ENCODE measurements at places on chromosomes 7 and 10.

- DNase-seq = no peak
Measured at GRCh38 chr10:78654047-78654590, 414.6 kb upstream of the ZMIZ1 start.

- DNase-seq = no peak
Measured at GRCh38 chr10:3217301-3217700, 44.7 kb upstream of the PITRM1 start.

- DNase-seq = no peak
Measured at GRCh38 chr7:146961617-146962016, 845.0 kb downstream of the CNTNAP2 start.

DNA sequence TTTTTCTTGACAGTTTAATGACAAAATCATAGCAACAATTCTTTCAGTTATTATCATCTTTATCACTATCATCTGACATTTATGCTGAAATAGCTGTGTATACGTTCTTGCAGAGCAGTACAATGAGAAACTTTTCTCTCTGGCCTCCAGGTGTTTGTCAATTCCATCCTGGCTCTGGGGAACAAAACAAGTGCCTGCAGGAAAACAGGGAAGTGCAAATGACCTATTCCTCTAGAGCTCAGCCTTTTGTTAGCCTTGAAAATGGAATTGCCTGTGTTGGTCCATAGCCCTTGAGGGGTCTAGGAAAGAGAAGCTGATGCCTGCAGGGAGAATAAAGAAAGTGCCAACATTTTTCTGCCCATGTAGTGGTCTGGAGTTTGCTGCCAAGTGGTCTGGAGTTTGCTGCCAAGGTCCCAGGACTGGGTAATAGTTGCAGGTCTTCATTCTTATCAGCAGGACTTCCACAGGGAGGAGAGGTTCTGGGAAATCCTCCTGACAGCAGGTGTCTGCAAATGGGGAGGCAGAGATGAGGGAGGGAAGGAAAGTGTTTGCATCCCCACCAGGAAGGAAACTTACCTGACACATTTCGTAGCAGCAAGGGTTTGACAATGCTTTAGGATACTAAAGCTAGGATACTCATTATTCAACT lies 10.1 kb upstream of the CSTF2T start:
- no peak for DNase-seq

DNA sequence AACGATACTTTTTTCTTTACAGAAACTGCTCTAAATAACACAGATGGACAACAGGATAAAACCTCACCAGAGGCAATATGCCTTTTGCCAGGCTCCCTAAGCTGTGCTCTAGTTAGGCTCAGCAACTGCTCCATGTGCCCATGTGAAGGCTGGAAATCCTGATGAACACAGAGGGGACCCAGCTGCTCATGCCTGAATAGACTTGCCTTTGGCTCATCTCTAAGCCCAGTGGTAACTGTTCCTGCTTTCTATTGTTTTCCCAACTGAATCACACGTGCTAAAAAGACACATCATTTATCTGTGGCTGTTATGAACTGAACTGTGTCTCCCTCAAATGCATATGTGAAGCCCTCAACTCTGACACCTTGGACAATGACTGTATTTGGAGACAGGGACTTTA lies 110.4 kb downstream of the RNF216 start:
- no peak for DNase-seq

- DNase-seq = no peak
Measured at GRCh38 chr7:127064-127598, 65.2 kb upstream of the FAM20C start.

DNA sequence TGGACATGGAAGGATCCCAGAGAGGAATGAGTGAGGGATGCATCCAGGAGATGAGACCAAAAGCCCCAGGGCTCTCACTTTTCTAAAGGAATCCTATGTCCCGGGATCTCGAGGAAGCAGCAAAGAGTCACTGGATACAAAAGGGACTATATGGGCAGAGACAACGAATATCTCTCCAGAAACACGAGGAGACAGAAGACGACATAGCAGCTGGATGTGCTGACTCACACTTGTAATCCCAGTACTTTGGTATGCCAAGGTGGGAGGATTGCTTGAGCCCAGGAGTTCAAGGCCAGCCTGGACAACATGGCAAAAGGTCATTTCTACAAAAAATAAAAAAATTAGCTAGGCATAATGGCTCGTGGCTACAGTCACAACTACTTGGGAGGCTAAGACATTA lies 24.7 kb upstream of the MSMB start:
- no peak for DNase-seq

DNA sequence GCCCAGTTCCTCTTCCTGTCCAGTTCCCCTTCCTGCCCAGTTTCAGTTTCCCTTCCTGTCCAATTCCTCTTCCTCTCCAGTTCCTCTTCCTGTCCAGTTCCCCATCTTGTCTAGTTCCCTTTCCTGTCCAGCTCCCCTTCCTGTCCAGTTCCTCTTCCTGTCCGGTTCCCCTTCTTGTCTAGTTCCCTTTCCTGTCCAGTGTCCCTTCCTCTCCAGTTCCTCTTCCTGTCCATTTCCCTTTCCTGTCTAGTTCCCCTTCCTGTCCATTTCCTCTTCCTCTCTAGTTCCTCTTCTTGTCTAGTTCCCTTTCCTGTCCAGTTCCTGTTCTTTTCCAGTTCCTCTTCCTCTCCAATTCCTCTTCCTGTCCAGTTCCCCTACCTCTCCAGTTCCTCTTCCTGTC lies 68.1 kb upstream of the ADCY1 start:
- no peak for DNase-seq

Measured in GM12864 (cell line).